ENCODE measurements at places on chromosomes 5 and 9.

- no peak for DNase-seq
Measured at GRCh38 chr9:36056896-36057295, 20.2 kb downstream of the RECK start.

DNA sequence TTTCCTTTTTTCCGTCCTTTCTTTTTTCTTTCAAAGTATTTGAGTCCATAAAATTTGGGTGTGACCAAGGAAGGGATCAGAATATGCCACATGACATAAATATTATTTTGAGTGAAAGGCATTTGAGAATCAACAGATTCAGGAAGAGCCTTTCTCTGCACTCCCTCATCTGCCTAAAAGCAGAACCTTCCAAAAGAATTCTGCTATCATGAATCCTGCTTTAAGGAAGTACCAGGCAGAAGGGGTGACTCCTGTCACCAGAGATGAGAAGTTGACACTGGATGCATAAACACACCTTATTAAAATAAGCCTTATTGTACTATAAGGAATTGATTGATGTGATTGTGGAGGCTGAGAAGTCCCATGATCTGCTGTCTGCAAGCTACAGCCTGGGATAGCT lies 196.7 kb downstream of the SREK1 start:
- DNase-seq, result no peak

DNA sequence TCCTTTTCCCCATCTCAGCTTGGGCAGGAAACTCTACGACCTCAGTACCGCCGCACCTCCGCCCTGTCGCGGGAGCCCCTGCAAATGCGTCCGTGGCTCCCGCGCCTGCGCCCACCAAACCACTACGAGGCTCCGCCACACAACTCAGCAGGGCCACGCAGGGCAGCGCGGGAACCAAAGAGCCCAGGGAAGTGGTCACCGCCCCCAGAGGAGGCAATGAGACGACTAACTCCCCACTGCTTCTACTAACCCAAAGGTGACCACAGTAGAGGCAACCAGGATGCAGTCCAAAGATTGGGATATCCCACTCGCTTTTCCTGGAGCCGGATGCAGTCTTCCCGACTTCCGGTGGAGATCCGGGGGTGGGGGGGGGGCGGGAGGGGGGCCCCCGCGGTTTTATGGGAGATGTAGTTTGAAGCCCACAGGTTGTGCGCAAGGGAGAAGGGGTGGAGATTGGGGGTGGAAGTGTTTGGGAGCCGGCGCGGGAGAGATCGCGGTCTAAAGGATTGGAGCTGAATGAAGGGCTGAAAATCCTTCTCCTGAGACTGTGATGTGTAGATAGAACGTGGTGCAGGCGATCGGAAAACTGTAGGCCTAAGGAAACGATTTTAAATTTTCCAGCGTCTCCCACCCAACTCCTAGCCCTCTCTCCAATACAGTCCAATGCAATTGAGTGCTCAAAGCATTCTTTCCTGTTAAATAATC lies at the start of gene NUDT12:
NUDT12 (minus strand) TSS at position 337 of the 705 bp plus-strand sequence. CDS start 2,541 bp downstream, outside the sequence.
- DNase-seq, result peak; percentile 67

DNA sequence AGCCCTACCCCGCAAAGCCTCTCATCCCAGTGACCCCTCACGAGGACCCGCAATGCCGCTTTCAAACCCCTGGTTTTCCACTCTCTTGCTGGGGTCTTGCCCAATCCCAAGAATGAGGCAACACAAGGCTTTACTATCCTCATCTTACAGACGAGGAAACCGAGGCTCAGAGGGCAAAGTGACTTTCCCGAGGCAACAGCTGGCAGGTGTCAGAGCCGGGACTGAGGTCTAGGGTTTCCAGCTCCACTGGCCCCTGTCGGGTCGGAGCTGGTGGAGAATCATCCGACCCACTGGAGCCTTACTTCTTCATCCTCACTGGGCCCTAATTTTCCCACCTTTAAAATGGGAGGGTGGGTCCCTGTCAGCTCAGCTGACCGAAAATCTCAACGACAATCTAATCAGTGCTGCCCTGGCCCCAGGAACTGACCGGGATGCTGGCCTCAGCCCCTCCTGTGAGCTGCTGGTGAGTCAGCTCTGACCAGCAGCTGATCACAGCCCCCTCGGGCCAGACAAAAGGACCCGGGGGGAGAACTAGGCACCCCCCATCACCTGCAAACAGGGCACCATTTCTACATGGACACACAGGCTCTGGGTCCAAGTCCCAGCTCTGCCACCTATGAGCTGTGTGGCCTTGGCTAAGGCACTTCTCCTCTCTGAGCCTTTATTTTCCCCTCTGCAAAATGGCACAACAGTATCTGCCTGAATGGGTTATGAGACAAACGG lies 72.7 kb upstream of the STXBP1 start:
- no peak for DNase-seq

DNA sequence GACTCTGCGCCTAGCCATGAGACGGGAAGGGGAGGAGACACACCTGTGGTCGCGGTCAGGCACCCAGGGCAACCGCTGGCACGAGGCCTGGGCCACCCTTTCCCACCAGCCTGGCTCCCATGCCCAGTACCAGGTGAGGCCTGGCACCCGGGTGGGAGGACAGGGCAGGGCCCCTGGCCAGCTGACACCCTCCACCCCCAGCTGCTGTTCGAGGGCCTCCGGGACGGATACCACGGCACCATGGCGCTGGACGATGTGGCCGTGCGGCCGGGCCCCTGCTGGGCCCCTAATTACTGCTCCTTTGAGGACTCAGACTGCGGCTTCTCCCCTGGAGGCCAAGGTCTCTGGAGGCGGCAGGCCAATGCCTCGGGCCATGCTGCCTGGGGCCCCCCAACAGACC lies 5.0 kb downstream of the MAMDC4 start:
- no peak for DNase-seq

GRCh38 chr9:85871008-85871407 lies 69.9 kb upstream of the NAA35 start:
- DNase-seq, result no peak

DNA sequence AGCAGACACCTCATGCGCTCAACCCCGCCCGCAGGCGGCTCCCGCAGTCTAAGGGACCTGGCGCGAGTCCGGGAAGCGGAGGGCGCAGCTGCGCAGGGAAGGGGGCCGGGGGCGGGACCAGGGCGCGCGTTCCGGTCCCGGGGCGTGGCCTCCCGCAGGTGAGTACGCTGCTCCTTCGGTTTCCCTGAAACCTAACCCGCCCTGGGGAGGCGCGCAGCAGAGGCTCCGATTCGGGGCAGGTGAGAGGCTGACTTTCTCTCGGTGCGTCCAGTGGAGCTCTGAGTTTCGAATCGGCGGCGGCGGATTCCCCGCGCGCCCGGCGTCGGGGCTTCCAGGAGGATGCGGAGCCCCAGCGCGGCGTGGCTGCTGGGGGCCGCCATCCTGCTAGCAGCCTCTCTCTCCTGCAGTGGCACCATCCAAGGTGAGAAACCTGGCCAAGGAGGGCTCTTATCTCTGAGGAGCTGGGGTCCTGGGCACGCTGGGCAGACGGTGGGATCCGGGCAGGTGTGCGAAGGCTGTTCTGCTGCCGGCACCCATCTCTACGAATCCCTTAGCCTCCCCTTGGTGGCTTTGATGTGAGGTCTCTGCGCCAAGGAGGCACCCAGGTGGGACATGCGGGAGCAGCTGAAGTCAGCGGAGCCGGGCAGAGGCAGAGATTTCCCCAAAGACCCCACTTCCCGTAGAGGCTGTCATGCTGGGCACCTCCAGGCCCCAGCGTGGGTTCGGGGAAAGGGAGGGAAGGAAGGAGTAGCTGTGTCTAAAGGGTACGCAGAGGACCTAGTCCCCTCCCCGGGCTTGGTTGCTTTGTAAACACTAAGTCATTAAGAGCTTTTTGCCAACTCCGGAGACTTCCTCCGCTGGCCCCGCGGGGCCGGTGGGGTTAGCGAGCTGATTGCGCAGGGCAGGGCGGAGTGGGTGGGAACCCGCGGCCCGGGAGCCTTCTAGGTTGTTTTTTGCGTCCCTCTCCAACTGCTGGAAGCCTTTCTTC lies at the start of gene F2RL1:
F2RL1 (plus strand) TSS at position 187 of the 988 bp plus-strand sequence; CDS start at position 340, 153 bp downstream.
- no peak for DNase-seq

GRCh38 chr5:129658801-129659200 lies 89.1 kb upstream of the MINAR2 start:
- DNase-seq, result no peak

DNA sequence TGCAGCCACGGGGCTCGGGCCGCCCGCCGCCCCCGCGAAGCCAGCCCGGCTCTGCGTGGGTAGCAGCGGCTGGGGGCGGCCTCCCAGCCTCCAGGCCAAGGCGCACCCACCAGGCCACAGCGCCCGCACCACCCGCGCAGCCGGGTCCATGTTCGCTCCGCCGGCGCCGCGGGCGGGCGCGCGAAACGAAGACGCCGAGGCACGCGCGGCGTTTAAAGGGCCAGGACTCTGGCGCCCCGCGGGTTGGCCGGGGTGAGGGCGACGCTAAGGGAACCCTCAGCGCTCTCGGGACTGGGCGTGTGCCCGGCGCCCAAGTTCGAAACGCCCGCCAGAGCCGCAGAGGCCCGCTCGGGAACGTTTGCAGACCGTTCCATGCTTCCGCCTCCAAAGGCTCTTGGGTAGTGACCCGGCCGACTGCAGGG lies at the start of gene PTGES2:
PTGES2 (minus strand) TSS at position 162 of the 422 bp plus-strand sequence; CDS start at position 150, 12 bp downstream.
- DNase-seq, result peak; percentile 38

- no peak for DNase-seq
Measured at GRCh38 chr9:136107155-136107952, 11.3 kb downstream of the TMEM250 start.

DNA sequence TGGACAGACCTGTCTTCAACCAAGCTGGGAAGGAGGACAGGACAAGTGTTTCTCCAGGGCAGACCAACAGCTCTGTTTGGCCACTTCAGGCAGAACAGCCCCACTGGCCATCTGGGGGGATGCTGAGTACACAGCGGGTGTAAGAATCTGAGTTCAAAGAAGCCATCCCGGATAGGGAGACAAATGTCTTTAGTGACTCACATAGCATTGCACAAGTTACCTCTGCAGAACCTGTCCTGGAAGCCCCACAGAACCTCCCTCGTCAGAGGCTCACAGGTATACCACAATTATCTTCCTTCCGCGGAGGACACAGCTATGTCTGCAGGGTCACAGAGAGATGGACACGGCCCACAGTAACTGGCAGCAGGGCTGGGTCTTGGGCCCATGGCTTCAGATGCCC lies 2.0 kb downstream of the OR2V2 start:
- no peak for DNase-seq

DNA sequence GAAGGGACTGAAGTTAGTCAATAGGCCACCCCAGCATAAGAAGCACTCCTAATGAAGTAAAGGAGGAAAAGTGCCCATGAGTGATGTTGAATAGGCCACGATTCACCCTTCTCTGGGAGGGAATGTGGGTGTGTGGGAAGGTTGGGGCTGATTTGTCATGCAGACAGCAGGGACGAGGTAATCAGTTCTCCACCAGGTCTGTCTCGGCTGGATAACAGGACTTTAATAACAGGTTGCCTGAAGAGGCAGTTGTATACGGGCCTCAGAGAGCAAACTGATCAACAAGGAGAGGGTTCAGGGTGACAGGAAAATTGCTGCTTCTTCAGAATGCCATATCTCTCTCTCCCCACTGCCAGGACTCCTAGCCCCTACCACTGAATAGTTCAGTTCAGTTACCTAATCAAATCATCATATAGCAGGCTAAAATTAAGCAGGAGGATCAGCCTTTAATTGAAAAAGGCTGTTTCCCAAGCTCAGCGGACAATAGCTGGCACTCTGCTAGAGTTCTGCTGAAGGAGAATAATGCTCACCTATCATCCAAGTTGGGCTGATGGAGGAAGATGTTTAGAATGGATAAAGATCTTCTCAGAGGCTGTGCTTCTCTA lies 43.6 kb upstream of the SMIM32 start:
- DNase-seq, result peak; percentile 8

GRCh38 chr5:133895979-133896845 lies 72.2 kb downstream of the C5orf15 start:
- DNase-seq, result no peak

- DNase-seq, result no peak
Measured at GRCh38 chr9:37324261-37324683, 98.2 kb upstream of the GRHPR start.
